ENCODE measurements at places on chromosomes 5 and 9.

DNA sequence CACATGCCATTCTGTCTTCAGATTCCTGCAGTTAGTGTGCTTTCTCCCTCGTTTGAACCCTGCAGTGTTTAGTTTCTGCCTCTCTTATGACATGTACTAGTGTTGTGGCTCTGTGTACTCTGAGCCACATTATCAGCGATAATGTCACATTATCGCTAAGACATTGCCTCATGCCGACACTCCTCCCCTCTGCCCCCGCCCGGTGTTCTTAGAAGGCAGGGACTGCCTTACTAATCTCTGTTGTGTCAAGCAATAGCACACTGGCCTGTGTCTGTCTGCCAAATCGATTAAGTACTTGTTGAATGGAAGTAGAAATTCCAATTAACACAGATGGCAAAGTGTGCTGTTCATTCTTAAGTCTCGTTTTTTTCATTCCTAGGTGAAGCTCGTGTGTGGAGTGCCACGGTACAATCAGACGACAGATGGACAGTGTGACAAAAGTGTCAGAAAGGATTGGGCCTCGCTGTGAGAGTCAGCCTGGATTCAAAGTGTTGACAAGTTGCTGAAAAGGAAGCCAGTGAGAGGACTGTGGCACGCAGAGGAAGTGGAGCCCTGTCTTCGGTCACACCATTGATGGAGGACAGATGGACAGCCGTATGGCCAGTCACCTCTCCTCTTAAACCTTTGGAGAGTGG is 10.5 kb downstream of the PIK3R1 start:
- no peak for DNase-seq

GRCh38 chr9:104819033-104819432 is 55.1 kb downstream of the NIPSNAP3B start:
- DNase-seq = no peak

GRCh38 chr9:8234316-8234715 is 434.7 kb upstream of the DMAC1 start:
- no peak for DNase-seq

DNA sequence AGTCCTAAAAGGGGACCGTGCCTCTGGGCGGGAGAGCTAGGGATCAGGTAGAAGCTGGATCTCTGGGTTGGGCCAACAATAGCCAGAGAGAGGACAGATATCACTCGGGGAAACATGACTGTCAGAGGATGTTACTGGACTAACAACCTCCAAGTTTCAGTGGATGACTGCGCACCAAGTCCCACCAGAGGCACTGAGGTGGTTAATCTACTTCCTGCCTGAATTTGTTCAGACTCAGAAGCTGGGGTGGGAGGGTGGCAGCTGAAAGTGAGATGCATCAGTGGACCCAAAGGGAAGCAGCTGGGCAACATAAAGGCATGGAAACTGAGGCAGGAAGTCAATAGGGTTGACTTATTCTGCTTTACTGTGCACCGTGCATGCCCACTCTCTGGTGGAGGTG is 130.1 kb upstream of the SLC44A1 start:
- DNase-seq = no peak

- DNase-seq = no peak
These were observed 531.6 kb upstream of the KLF4 start for GRCh38 chr9:108021096-108021710.

GRCh38 chr9:136608348-136609159 is 54.2 kb upstream of the EGFL7 start:
- no peak for DNase-seq

GRCh38 chr5:76483433-76483832 is 80.3 kb downstream of the IQGAP2 start:
- DNase-seq = no peak

- DNase-seq = no peak
These were observed 3.5 kb downstream of the TMEM38B start for GRCh38 chr9:105697871-105698270.

GRCh38 chr9:19926774-19927173 is 137.9 kb upstream of the SLC24A2 start:
- DNase-seq = no peak

GRCh38 chr9:18979367-18979766 is 53.6 kb downstream of the SAXO1 start:
- no peak for DNase-seq

DNA sequence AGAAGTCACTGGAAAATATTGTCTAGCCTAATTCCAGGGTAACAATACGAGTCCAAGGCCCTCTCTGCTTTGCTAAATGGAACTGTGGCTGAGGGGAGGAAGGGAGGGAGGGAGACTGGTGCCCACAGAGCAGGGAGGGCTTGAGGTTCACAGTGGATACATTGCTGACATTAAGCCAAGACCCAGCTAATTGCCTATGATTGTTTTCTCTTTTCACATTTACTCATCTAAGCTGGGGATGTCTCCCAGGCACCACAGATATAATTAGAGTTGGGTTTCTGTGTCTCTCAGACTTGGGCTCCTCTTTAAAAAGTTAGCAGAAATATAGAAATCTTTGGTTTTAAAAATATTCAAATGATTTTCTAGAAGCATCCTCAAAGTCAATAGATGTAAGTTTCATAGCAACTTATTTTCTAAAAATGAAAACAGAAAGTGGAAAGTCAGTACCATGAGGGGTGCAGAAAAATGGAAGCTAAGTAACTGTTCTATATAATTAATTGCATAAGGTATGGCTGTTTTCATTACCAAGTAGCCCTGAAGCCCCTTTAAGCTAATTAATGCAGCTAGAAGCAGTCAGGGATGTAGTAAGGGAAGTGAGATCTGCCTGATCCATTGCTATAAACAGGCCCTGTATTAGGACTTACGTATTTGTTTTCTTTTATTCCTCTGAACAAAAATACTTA is 259.8 kb downstream of the NDUFS4 start:
- no peak for DNase-seq

DNA sequence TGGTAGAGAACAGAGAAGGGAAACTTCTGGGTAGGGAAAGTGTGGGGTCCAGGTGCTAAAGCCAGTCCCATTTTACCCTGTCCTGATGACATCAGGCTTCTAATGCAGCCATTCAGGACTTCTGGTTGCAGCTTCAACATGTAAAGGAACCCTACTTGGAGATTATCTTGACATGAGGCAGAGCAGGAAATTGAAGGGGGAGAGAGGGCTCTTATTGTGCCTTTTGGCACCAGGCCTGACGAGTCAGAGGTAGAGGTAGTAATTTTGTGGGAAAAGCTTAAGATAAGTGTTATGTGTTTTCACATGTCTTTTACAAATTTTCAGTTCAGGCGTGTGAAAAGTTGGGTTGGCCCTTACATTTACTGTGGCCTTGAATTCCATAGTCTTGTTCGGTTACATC is 102.4 kb upstream of the APC start:
- DNase-seq = no peak

DNA sequence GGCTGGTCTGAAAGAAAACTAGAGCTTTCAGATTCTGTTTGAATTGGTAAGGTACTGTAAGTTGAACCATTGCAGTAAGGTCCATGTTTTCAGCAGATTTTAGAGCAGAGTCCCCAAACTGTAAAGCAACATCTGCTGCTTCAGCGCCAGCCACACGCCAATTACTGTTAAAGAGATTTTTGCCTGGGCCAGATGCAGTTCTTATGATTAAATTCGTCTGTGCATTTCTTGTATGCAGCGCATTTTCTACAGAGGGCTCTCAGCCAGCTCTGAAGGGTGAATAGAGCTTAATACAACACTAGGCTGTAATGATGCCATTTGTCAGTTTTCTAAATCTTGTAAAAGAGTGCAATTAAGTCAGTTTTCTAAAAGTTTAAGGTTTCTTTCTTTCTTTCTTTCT is 246.3 kb downstream of the COX7C start:
- no peak for DNase-seq

DNA sequence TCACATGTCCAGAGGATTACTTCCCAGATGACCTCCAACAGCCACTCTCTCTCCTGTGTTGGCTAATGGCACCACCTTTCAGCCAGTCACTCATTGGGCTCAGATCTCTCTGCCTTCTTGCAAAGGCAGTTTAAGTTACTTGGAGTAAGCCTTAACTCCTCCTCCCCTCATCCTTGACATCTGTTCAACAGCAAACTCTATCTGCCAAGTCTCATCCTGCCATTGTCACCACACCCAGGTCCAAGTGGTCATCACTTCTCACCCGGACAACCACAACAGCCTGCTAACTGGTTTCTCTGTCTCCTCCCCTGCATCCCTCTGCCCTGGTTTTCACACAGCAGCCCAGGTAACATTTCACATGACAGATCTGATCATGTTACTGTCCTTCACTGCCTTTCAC is 58.5 kb downstream of the DCP2 start:
- DNase-seq = no peak
